ENCODE measurements at places on chromosomes 4 and X.

GRCh38 chrX:49204709-49205108 lies 4.7 kb upstream of the SYP start:
- no peak for DNase-seq

DNA sequence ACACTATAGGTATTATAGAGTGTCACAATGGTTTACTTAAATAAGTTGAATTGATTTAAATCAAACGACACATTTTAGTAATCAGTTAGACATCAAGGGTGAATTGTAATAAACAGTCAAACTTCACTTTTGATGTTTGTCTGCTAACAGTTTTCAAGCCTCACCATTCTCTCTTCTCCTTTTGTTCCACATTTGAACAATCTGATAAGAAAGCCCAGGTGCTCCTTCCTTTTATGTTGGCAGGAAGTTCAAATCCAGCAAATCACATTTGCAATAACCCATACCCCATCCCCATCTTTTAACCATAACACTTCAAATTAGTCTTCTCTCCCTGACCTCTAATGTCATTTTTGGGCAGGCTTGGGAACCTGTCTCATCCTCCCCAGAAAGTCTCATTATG lies 63.4 kb upstream of the GC start:
- no peak for DNase-seq

DNA sequence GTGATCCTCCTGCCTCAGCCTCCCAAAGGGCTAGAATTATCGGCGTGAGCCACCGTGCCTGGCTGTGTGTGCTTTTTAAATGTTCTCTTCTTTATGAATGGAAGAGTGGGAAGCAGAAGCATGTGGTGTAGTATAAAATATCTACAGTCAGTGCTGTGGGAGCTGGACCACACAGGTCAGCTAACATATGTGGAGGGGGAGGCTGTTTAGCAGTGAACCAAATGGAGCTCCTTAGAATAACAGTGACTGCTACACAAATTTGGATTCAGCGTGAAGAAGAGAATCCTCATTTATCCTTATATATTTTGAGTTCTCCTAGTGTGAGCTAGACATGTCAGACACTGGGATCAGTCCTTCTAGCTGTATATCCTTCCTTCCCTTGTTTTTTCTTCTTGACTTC lies 3.2 kb downstream of the SNX25 start:
- DNase-seq = no peak

- no peak for DNase-seq
These were observed 198.1 kb upstream of the NUDT6 start for GRCh38 chr4:123120473-123120872.

DNA sequence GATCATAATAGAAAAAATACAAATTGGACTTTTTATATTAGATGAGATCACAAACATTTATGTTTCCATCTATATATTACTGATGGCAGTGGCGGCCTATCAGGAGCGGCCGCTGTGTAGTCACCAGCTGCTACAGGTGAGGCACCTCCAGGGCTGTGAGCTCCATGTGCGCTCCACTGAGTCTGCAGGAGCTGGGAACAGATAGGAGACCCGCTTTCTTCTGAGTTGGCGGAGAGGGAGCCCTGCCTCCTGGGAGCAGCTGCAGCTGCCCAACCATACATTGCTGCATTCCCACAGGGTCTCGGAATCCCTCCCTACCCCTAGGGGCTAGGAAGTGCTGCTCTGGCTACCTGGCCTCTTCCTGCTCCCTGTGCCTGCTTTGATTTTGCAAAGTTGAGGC lies 812.9 kb downstream of the PDHA2 start:
- DNase-seq = no peak

DNA sequence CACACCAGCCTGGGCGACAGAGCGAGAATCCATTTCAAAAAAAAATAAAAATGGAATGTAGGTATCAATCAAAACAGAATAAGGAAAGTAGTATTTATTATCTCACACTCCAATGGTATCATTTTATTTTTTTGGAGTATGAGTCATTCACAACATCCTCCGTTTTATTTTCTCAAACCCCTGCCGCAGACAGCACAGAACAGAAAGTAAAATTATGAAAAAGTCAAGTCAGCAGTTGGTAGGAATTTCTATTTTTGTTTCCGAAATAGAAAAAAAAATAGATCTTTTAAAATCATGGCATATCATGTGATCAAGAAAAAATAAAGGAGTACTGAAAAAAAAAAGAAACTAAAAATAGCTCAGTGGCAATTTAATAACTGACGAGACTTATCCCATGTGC lies 490.7 kb upstream of the TENM3 start:
- DNase-seq = no peak

- DNase-seq = no peak
These were observed 39.8 kb downstream of the BBS12 start for GRCh38 chr4:122772311-122772710.

- peak; percentile 38 for DNase-seq
These were observed 16.1 kb upstream of the USO1 start for GRCh38 chr4:75708218-75708691.

- DNase-seq = no peak
These were observed 48.8 kb downstream of the SHOX start for GRCh38 chrX:679291-679979.

- DNase-seq = no peak
These were observed 34.8 kb downstream of the GPR101 start for GRCh38 chrX:136999024-136999423.

DNA sequence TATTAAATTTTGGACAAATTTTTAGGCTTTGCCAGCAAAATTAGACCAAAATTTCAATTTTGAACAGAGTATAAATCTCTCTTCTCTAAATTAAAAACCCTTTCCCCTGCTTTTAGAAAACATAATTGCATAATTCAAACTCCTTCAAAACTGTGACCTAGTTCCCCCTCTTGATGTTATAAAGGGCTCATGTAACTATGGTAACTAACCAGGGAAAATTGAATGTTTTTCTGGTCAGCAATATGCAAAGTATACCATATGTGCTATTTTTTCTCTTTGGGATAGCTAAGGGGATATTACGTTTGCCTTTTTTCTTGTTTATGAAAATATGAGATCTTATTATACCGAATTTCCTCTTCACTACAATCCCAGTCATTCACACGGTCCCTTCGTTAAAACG lies 5.1 kb upstream of the ING2 start:
- no peak for DNase-seq

GRCh38 chr4:151035328-151035727 lies 20.2 kb upstream of the LRBA start:
- no peak for DNase-seq

DNA sequence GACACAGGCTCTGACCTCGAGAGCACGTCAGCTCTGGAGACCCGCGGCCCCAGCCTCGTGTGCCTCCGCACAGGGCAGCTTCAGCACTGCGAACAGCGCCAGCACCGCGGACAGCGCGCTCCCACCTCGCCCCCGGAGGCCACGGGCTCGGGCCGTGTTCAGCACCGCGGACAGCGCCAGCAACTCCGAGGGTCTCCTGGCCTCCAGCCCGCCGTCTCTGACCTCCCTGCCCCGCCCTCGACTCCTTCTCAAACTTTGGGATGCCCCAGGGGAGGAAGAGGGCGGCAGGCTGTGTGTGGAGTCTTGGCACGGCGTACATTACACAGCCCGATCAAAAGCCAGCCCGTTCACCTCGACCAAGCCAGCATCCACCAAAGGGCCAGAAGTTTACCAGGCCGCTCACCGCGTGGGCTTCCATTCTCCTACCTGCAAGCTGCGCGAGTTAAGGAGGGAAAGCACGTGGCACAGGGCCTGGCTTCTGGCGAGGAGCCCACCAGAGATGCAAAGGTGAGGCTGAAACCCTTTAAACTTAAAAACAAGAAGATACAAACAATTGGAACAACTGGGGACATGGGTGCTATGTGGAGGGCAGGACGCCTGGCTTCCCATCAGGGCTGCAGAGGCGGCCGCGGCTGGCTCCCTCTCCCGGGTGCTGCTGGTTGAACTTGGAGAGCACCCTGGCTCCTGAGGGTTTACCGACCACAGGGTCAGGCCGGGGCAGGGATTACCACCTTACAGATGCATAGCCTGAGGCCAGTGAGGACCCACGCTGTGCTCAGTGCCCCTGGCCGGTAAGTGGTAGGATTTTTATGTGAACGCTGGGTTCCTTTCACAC lies 4.5 kb upstream of the NKX1-1 start:
- DNase-seq = no peak
